ENCODE measurements at places on chromosomes 7 and 10.

GRCh38 chr10:129373718-129374117 is 93.3 kb upstream of the MGMT start:
- no peak for DNase-seq

DNA sequence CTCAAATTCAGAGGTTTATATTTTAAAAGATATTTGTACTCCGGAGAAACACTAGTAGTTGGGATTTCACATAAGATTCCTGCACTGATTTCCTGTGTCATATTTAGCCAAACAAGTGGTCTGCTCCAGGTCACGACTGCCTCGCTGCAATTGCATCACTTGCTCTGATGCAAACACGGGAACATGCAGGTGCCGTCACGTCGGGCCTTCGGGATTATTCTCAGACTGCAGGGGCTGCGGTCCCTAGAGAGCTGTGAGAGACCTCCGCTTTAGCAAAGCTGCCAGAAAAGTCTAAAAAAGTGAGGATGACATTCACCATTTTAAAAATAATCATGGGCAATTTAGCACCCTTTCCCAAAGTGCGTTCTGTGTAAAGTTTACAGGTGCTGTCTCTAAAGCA is 93.5 kb upstream of the DDC start:
- no peak for DNase-seq

GRCh38 chr7:52209614-52210013 is 825.8 kb upstream of the POM121L12 start:
- no peak for DNase-seq

GRCh38 chr10:117165538-117166417 is 27.7 kb upstream of the VAX1 start:
- DNase-seq = peak; percentile 71

- DNase-seq = no peak
These were observed 341.5 kb downstream of the ELMO1 start for GRCh38 chr7:37107047-37107750.

DNA sequence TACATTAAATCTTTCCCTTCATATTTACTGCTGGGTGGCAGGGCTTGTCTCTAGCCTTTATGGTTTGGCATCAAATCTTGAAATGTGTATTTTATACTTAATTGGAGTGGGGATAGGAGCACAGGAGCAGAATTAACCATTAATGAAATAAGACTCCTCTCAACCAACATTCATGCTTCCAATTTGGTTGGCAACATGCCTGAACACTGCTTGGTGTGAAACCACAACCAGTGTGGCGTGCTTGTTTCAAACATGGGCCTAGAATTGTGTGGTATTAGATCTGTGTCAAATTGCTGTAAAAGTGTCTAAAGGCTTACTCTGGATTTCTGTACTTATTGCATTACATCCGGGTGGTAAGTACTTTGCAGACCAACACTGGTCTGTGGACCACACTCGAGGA is 25.1 kb upstream of the VPS41 start:
- DNase-seq = no peak

DNA sequence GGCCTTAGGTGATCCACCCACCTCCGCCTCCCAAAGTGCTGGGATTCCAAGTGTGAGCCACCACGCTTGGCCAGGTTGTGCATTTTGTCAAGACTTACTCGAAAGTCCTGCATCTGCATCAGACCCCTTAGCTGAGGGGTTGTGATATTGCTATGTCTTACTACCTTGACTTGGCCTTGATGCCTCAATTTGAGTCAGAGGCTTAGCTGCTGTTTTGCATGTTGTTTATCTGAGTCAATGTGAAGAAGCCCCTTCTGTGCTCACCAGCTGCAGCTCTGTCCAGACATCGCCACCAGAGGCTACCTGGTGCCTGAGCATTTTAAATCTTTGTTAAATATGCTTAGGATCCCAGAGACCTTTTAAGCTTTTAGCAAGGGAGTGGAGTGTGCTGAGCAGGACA is 18.1 kb downstream of the UBE2D4 start:
- no peak for DNase-seq

- DNase-seq = peak; percentile 31
These were observed 340.0 kb upstream of the MEOX2 start for GRCh38 chr7:16026253-16027020.

- DNase-seq = no peak
These were observed 33.5 kb upstream of the KLHL7 start for GRCh38 chr7:23072048-23072447.

DNA sequence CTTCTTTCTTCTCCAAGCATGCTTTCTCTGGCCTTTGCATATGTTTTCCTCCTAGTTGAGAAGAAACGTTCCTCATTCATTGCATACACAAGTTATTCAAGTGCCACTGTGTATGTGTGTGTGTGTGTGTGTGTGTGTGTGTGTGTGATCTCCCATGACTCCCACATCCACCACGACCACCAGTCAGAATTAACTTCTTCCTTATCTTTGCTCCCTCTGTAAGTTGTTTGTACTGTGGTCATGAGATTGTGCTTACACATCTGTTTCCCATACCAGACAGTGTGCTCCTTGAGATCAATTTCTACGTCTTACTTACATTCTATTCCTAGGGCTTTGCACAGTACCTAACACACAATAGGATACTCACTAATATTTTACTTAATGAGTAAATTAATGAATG is 22.4 kb upstream of the FAM13C start:
- no peak for DNase-seq

Measured in dermis blood vessel endothelial cell (primary cell).